ENCODE measurements at places on chromosomes 11 and 22.

GRCh38 chr11:4467811-4468606 is 14.4 kb upstream of the OR52K1 start:
- no peak for DNase-seq

DNA sequence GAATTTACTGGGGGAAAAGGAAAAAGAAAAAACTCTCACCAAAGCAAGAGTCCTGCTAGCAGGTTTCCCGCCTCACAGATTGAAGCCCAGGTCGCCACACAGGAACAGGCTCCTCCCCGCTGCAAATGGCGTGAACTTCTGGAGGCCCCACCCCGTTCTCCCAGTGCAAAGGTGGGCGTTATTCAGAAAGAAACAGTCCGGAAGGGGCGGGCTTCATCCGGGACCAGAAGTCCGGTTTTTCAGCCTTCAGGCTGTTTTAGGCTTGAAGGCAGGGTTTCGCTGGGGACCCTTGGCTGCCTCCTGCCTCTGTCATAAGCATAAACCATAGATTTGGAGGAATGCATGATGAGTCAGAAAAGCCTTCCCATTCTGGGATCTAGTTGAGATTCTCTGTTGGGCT is 148.3 kb upstream of the POU2AF2 start:
- peak; percentile 9 for DNase-seq

DNA sequence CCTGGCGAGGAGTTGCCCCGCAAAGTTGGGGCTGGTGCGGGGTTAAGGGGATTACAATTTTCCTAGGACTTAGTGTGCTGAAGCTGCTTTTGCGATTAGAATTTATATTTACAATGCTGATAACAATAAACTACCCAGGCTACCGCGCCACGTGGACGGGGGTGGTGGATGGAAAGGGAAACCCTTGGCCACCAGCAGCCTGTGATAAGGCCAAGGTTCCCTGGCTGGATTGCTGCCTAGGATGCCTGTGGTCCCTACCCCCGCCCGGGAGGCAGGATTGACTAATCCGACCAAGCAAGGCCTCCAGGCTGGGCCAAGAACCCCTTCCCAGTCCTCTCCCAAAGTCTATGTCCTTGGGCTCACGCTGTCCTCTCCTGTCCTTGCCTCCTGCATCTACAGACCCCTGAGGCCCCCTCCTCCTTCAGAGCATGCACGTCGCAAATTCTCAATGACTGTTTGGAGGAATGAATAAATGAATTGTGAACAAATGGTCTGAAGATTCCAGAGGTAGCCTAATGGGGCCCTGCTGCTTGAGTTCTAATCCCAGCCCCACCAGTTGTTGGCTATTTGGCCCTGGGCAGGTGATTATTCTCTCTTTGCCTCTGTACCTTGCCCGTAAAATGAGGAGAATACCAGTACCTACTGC is 7.6 kb upstream of the CHKA start:
- DNase-seq: no peak

- no peak for DNase-seq
Measured at GRCh38 chr22:45328822-45329529, 19.2 kb downstream of the FAM118A start.

- no peak for DNase-seq
Measured at GRCh38 chr11:115916608-115917007, 412.4 kb upstream of the CADM1 start.

DNA sequence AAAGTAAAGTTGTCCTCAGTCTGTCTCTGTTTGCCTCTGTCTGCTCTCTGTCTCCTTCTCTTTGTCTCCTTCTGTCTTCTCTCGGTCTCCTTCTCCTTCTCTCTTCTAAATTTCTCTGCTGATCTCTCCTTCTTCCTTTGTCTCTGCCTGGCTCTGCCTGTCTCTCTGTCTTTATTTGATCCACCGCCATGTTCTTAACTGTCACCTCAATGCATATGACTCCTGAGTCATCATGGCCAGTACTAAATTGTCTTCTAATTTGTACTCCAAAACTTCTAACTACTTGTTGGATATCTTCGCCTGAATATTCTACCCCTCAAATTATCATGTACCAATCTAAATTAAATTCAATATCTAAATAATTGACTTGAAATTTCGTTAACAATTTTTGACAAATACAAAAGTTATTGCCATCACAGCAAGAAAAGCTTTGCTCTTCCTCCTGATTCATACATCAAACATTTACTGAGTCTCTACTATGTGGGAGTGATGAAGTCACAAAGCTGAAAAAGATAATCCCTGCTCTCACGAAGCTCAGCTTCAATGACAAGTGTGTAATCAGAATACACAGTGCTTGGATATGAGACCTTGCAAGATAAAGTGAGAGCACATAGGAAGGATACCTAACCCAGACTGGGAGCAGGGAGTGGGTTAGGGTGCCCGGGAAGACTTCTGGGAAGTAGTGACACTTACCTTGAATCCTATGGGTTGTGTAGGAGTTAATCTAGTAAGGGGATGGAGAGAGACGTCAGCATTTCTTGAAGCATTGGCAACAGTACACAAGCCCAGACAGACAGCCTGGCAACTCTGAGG is 193.0 kb downstream of the MAML2 start:
- DNase-seq: no peak

GRCh38 chr11:115642660-115643059 is 138.4 kb upstream of the CADM1 start:
- DNase-seq: no peak

DNA sequence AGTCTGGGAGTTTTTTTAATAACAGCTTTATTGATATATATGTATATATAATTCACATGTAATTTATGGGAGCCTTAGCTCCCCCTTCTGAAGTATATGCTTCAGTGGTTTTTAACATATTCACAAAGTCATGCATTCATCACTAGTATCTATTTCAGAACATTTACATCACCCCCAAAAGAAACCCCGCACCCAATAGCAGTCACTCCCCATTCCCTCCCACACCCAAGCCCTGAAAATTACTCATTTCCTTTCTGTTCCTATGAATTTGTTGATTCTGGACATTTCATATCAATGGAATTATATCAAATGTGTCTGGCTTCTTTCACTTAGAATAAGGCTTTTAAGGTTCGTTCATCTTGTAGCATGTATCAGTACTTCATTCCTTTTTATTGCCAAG is 35.6 kb upstream of the SYT7 start:
- no peak for DNase-seq

- DNase-seq: no peak
Measured at GRCh38 chr11:85724748-85725465, 38.9 kb upstream of the CCDC89 start.

DNA sequence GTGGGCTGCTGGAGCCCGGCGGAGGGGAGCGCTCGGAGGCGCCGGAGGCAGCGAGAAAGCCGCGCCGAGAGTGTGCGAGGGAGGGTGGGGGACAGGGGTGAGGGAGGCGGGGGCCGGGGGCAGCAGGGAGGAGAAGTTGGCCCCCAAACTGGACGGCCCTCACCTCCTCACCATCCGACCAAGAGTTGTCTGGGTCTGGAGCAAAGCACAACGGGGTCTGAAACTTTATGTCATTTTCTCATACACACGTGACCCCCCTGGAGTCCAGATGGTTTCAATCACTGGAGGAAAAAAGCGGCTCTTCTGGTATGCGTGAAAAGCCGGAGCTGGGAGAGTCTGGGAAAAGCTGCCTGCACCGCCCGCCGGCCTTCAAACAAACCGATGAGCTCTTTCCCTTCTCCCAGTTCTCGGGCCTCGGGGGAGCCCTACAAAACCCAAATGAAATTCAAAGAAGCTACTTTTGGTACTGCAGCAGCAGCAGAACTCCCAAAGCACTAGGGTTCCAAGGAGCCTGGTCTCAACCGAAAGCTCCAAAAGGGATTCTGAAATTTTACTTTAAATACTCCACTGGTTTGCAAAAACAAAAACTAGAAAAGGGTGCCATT is 39.7 kb upstream of the AKIP1 start:
- DNase-seq: no peak

GRCh38 chr11:72468289-72468688 is 34.0 kb upstream of the CLPB start:
- no peak for DNase-seq

GRCh38 chr11:118837868-118838267 is 45.8 kb upstream of the CXCR5 start:
- no peak for DNase-seq

DNA sequence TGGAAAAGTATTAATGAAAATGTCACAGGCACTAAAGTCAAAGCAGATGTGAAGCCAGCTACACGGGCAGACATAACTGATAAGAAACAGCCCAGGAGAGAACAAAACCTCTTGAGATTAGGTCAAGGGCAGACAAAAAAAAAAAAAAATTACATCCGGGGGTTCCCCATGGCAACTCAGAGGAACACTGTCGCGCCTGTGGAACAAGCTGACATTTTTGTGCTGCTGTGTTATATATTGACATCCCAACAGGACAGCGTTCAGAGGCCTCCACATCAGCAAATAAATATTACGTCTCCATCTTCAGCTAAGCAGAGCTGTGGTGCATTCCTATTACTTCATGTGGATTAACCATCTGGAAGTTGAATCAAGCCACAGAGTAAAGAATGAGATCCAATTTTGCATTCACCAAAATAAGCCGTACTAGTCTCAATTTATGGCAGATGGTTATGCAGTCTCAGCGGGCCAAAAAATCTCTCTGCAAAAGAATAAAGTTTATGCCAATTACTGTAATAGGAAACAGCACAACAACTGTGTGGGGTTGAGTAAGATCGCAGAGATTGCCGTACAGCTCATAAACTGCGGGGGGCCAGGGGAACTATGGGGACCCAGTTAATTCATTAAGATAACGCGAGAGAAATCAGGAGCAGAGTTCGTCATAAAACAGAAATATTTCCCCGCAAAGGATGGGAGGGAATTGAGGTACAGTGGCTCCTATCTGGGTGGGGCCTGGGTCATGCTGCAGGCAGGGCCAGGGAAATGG is 41.3 kb upstream of the MN1 start:
- DNase-seq: no peak

DNA sequence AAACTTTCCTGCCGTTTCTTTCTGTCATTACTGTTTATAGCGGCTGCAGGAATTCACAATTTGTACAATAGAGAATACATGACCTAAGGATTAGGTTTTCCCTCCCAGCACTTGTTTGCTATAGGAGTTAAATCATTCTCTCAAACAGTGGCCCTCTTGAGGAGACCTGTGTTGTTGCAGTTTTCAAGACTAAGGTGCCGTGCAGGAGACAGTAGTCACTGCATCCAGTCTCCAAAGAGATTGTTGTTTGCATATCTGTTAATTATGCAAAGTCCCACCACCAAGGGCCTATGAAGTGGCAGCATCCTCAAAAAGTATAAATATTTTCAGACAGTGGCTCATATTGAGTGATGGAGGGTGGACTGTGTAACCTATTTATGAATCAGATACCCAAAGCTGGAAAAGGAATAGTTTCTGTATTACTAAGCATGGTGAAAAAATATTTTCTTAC is 2.3 kb downstream of the PRSS23 start:
- DNase-seq: peak; percentile 39

DNA sequence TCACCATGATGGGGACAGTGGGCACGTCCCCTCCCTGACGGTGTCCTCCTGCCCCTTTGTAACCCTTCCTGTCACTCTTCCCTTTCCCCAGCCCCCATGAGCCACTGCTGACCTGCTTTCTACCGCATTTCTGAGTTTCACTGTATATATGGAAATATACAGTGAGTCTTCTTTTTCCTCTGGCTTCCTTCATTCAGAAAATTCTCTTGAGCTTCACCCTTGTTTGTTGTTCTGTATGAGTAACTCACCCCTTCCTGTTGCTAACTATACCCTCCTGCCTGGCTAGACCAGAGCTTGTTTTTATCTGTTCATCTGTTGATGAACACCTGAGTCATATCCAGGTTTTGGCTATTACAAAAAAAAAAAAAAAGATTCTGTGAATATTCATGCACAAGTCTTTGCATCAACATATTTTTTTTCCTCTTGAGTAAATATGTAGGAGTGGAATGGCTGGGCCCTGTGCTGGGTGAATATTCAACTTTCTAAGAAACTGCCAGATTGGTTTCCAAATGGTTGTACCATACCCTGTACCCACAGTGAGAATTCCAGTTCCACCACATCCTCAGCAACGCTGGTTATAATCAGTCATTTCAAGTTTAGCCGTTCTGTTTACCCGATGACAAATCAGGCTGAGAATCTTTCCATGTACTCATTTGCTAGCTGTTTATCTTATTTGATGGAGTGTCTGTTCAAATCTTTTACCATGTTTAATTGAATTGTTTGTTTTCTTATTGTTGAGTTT is 62.0 kb downstream of the IGF2 start:
- DNase-seq: peak; percentile 77

DNA sequence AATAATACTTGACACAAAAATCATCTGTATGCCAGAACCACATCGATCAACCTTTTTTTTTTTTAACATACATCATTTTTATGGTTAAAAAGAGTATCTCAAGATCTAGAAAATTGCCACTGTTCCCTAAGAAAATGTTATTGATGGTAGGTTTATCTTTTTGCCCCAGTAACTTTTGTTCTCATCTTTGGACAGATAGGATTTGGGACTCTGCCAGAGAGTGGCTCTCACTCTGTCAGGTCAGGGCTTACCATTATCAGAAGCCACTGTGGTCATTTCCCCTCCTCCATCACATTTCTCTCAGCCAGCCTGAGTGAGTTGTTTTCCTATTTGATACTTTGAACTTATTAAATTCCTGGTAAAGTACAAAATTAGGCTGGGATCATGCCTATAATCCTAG is 47.9 kb upstream of the YWHAH start:
- no peak for DNase-seq

DNA sequence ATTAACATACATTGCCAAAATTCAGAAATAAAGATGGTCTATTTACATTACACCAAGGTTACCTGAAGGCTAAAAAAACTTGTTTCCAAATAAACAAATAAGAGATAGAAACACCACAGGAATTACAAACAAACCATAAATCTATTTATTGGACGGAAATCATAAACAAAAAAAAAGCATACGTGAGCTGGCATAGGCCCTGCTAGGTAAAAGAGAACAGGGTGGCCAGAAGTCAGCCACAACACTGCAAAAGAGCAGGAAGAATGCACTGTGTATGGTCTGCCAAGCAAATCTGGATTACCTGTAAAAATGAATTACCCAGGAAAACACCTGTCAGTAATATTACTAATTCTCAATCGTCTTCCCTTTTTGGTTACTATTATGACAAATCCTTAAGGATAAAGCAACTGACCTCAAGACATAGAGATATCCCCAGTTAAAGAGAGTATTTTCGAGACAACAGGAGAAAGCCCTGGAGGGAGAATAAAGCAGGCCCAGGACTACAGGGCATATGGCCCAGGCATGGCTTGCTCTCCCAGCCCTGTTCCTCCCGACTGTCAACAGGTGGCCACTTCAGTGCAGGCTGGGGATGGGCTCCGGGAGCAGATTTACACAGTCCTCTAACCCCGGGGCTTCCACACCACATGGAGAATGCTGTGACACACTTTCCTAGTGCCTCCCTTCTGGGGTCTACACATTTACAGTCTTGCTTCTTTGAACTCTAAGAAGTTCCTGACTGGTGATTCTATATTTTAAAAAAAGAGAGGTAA is 18.0 kb downstream of the PPP2R1B start:
- DNase-seq: no peak

DNA sequence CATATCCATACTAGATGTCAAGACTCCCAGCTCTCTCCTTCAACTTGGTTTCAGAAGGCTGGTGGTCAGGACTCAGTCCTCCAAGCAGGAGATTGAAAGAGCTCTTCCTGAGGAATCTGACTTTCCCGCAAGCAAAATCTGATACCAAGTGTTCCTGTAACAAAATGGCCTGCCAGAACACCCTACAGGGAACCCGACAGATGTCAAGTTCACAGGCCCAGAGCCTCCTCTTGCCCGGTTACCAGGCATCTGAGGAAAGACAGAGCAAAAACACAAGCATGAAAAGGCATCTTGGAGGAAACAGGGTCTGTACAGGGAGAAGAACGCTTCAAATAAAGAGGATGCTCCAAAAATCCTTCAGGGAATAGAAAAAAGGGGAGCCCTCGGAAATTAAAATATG is 8.7 kb upstream of the KCNJ5 start:
- no peak for DNase-seq
